Activated CD4-positive, alpha-beta T cell treated with anti-CD3 and anti-CD28 coated beads, Interleukin-2, amount 50 U/mL, for 24 hours (primary cell): ENCODE measurements at places on chromosomes 4 and X.

GRCh38 chr4:158008551-158009218, 164.1 kb downstream of the GASK1B start:
- DNase-seq: no peak

DNA sequence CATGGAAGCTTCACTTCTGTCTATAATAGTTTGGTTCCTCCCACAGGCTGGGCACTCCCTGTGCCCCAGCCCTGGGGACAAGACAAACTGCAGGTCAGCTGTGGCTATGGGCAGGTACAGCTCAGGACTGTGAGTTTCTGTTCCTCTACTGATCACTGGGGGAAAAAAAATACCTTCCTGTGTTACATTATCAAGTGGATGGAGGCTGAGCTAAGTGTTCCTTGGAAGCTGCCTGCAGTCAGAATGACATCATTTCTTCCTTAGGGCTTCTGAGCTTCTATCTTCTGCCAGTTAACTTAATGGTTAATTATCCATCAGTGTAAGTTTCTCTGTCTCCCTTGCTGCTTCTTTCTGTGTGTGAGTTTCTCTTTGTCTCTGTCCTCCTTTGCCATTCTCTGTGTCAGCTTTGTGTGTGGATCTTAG, 4.6 kb downstream of the RAB33A start:
- no peak for DNase-seq

DNA sequence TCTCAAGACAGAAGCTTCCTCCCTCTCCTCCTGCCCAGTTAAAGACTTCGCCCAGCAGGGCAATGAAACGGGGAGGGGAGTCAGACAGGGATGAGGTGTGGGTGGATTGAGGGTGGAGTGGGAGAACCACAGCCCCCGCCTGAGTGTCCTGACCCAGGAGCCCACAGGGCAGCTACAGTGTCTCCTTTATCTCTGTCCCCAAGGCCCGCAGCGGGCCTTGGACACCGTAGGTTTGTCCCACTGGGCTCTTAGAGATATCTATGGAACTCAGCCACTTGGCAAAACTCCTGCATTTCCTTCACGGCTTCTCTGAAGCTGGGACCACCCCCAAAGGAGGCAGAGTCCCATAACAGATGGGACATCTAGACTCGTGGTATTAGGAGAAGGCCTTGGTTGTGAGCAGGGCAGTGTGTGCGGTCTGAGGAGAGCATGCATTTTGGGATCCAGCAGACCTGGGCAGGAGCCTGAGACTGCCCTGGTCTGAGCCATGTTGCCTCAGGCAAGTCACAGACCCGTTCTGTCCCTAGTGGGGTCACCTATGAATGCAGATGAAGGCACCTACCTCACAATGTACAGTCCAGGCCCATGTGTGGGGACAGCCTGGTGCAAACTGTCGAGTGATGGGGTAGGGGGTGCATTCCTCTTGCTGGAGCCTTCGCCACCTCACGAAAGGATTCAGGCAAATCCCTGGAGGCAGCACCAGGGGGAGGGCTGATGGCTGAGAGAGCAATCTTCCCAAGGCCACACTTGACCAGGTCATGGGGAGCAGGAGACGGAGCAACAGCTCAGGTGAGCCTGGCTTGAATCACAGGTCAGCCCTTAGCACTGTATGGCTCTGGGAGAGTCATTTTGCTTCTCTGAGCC, 225.7 kb upstream of the PSAPL1 start:
- DNase-seq: no peak

DNA sequence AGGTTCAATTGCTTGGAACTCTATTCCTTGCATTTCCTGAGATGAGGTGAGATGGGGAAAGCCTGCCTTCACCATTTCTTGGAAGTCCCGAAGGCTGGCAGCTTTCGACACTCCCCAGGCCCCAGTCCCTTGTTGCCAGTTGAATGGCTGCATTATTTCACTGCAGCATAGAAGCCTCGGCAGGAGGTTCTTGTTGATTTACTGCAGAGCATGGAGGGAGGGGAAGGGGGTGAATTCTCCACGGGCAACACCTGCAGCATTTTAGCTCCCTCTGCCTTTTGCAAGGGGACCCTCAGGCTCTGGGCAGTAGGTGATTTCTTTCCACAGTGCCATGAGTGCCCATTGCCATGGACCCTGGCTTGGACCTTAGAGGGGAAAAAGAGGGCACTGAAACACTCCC, 10.7 kb upstream of the BCLAF3 start:
- no peak for DNase-seq

DNA sequence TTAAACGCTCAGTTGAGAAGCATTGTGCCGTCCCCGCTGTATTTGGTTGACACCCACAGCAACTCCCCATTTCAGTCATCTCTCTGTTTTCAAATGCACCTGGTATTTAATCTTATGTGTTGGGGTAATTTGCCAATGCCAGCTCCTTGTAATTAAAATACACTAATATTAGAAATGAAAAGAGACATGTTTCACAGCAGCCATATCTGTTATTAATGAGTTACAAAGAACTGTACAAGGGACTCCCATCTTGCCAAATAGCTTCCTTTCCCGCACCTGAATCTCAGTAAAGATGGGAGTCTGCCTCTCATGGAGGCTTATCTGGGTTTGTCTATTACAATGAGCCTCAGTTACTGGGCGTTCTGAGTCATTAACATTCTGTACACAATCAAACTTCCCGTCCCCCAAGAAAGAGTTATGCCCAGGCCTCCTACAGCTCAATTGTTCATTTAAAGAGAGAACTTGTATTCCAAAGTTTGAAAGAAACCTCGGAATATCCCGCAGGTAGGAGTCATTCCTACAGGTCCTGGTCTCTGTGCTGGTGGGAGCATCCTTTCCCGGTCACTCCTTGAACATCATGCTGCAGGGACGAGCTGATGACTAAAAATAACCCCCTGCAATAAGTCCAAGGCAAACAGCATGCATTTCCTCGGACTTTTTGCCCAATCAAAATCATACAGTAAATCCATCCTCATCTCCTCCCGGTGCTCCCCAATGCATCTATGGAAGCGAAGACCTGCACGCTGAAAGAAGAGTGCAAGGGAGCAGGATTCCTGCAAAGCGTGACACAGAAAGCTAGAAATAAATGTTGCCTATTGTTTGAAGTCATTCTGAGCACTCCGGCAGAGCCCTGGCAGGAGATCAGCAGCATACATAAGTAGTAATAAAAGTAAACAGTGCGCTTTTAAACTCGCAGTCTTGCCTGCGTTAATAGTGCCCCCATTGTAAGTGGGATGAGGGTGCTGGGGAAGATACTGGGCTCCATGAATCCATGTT, 926 bp downstream of the NDP start:
- DNase-seq: no peak

- DNase-seq: no peak
Observed at GRCh38 chrX:11665168-11666111, at the start of gene ARHGAP6. Gene ARHGAP6, minus strand, starts transcription at chrX:11665920. Its CDS starts 1,092 bp downstream, at chrX:11664828.

GRCh38 chr4:147546349-147546748, 65.5 kb downstream of the EDNRA start:
- DNase-seq: no peak

DNA sequence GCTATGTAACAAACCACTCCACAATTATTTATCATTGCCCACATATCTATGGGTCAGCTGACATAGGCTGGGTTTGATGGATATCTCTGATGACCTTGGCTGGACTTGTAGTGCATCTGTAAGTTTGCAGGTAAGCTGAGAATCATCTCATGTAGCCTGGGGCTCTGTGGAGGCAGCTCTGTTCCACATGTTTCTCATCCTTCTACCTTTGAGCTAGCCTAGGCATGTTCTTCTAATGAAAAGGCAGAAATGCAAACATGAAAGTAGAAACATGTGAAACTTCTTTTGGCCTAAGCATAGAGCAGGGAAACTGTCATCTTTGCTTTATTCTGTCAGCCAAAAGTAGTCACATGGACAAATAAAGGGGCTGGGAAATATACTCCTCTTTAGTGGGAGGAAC, 18.2 kb downstream of the MRPL1 start:
- no peak for DNase-seq

- no peak for DNase-seq
Observed at GRCh38 chr4:155809835-155810234, 51.0 kb downstream of the GUCY1B1 start.

GRCh38 chrX:20397587-20397986, 130.9 kb upstream of the RPS6KA3 start:
- DNase-seq: no peak

DNA sequence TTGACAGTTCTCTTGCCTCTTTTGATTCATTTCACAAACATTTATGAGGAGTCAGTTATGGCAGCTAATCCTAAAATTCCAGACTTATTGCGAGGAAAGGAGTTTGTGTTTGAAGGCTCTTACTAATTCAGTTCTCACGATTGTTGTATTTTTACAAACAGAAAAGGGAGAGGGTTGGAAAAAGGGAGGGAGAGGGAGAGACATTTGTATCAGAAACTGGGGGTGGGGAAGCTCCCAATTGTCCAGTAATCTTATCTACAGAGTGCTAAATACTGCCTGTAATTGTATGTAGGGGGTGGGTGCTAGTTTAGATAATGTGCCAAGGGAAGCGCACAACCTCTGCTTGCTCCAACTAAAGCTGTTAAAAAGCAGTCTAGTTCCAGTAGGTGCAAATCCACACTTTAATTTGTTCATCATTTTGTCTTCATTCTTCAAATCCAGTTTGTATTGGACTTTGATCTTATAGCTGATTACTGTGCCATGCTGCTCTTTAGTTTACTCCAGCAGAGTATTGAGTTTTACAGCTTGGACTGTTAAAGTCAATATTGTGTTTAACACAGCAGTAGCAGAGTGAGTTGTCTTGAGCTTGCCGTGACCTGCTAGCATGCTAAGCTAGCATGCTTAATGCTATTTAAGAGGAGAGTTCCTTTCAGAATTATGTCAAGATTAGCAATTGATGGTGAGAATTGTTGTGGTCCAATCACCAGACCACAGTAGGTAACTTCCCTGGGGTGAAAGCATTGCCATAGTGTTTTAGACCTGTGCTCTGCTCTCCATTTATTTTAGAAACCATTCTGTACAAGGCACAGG, 13.9 kb downstream of the FNIP2 start:
- no peak for DNase-seq

DNA sequence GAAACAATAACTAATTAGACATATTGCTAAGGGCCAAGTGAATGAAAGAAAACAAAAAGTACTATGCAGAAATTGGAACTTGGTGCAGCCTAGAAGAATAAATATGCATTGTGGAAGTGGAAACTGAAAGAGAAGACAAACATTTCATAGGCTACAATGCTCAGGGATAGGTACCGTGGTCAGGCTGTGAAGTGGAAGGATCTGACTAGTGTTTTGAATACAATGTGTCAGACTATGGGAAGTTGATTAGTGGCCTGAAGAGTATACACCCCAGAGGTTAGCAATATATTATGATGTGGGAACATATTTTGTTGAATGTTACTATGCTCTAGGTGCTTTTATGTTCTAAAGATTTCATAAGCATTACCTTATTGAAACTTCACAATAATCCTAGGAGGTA, 36.8 kb downstream of the GPRIN3 start:
- DNase-seq: no peak
